T-helper 1 cell treated with Interleukin-12 subunit alpha and Interleukin-12 subunit beta and Interleukin-4 antibody, amounts not matched to agents 30 ng/mL and 1 ng/mL, for 36 hours (primary cell): ENCODE measurements at places on chromosomes 7 and 10. TPM values are rescaled to one million over a fixed set of nuclear protein-coding genes. Genes with fewer than 3 reads are reported as not detected.

The SEMA3A gene
- 0.17 TPM in 2 replicates for total RNA-seq

The DRGX gene
- not detected in 2 replicates for total RNA-seq

The GDF2 gene
- total RNA-seq = not detected in 2 replicates

The GPR15LG gene
- total RNA-seq = not detected in 2 replicates

The PAOX gene
- 4.5 and 6.2 TPM in 2 replicates for total RNA-seq

The CABCOCO1 gene
- total RNA-seq = not detected in 2 replicates

The MKX gene
- 0.17 TPM in 1 of 2 replicates, not detected in the other for total RNA-seq

The VSTM4 gene
- total RNA-seq = 0.07 and 0.10 TPM in 2 replicates

The LRMDA gene
- total RNA-seq = not detected in 2 replicates

The CTBP2 gene
- 0.39 TPM in 2 replicates for total RNA-seq

The TLX1 gene
- total RNA-seq = not detected in 2 replicates

The SLC37A3 gene
- total RNA-seq = 78.5 and 86.4 TPM in 2 replicates

The FRMD4A gene
- 0.02 TPM in 1 of 2 replicates, not detected in the other for total RNA-seq

The LAMB1 gene
- total RNA-seq = not detected in 2 replicates

The NPY gene
- total RNA-seq = not detected in 2 replicates

The NPSR1 gene
- not detected in 2 replicates for total RNA-seq

The TMEM196 gene
- not detected in 2 replicates for total RNA-seq

The AMZ1 gene
- 0.17 and 0.27 TPM in 2 replicates for total RNA-seq

The MSMB gene
- not detected in 2 replicates for total RNA-seq

The FXYD4 gene
- total RNA-seq = not detected in 2 replicates

The EGFR gene
- not detected in 2 replicates for total RNA-seq

The CFAP69 gene
- total RNA-seq = not detected in 2 replicates

The RBP3 gene
- not detected in 2 replicates for total RNA-seq

The CDC14C gene
- total RNA-seq = not detected in 2 replicates

The ATG9B gene
- total RNA-seq = 6.9 and 7.2 TPM in 2 replicates

The GSTO1 gene
- total RNA-seq = 112 and 115 TPM in 2 replicates

The LLCFC1 gene
- not detected in 2 replicates for total RNA-seq

The SPDYE5 gene
- total RNA-seq = not detected in 2 replicates

The ASB10 gene
- total RNA-seq = not detected in 2 replicates

The FAM180A gene
- not detected in 2 replicates for total RNA-seq

The ADAM12 gene
- 0.07 and 0.17 TPM in 2 replicates for total RNA-seq

The KIAA1549 gene
- 0.32 and 0.42 TPM in 2 replicates for total RNA-seq

The WASL gene
- total RNA-seq = 8.5 and 9.1 TPM in 2 replicates

The EBLN1 gene
- not detected in 2 replicates for total RNA-seq

The SFRP5 gene
- total RNA-seq = not detected in 2 replicates

The ATP6V1F gene
- total RNA-seq = 125 and 127 TPM in 2 replicates

The THNSL1 gene
- 1.3 and 1.9 TPM in 2 replicates for total RNA-seq

The CACNB2 gene
- 0.05 TPM in 1 of 2 replicates, not detected in the other for total RNA-seq

The HYAL4 gene
- 0.51 TPM in 1 of 2 replicates, not detected in the other for total RNA-seq

The GLI3 gene
- total RNA-seq = 0.02 TPM in 1 of 2 replicates, not detected in the other

The ST8SIA6 gene
- total RNA-seq = 0.34 and 1.1 TPM in 2 replicates
